Kidney capillary endothelial cell (primary cell): ENCODE measurements at places on chromosomes 16 and 17.

GRCh38 chr16:84198401-84198800 is 7.4 kb downstream of the ADAD2 start:
- no peak for DNase-seq

- DNase-seq = no peak
Measured at GRCh38 chr16:11181899-11182279, 74.1 kb downstream of the SOCS1 start.

DNA sequence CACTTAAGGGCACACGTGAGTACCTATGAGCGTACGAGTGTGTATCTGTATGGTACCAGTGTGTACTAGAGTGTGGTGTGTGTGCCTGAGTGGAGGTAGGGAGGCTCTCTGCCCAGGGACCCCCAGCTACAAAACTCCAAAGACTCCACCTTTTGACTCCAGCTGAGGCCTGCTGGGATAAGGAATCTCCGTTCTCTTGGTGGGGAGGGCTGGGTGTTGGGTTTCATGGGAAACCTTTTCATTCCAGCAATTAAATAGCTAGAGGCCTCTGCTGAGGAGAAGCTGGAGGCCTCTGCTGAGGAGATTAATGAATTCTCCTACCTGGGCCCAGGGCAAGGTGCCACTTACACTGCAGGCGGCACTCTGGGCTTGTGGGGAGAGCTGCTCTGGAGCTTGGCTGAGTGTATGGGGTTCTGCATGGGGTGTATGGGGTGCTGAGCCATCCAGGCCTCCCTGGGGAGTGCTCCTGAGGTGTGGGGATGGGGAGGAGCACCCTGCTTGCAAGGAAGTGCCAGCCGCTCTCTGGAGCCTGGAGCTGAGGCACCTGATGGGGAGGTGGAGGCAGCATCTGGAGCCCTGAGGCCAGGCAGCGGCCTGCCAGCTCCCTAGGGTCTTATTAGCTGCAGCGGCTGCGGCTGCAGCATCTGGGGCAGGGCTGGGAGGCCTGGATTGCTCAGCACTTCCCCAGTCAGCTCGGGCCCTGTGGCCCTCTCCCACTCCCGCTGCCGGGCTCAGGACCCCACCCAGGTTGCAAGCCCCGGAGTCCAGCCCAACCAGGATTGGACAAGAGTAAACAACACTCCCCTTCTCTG is 4.6 kb downstream of the ANKRD13B start:
- DNase-seq = no peak

DNA sequence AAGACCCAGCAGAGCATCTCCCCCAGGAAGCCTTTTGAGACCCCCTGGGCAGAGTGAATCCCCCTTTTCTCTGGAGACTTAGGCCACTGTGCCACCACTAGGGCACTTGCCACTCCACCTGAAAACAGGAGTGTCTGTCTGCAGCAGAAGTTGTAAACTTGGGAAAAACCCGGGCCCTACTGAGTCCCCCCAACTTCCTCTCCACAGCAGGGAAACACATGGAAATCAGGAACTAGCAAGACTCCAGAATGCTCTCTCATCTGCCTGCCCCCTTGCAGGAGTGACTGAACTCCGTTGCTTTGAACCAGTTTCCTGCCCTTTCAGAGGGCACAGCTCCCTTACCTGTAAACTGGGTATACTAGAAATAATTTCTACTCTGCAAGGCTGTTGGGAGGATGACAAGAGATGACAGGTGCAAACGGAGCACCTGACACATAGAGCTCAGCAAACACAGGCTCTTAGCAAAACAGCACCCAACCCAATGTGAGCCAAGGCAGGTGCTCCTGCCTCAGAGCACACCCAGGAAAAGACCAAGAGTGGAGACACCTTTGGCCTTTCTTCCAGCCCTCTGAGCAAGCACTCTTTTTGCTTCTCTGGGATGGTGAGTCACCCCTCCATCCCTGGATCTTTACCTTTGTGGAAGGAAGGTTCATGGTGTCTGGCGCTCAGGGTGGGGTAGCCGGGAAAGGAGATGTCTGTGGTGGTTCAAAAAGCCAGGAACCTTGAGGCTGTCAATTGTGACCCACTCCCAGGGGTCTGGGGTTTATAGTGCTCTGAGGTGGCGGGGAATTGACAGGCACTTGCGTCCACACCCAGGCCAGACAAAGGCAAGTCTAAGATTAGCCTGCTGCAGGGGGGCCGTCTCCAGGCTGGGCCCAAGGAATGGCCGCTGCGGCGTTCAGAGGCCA is at the start of gene HCRT:
HCRT (minus strand) TSS at position 740 of the 908 bp plus-strand sequence; CDS start at position 653, 87 bp downstream.
- no peak for DNase-seq

DNA sequence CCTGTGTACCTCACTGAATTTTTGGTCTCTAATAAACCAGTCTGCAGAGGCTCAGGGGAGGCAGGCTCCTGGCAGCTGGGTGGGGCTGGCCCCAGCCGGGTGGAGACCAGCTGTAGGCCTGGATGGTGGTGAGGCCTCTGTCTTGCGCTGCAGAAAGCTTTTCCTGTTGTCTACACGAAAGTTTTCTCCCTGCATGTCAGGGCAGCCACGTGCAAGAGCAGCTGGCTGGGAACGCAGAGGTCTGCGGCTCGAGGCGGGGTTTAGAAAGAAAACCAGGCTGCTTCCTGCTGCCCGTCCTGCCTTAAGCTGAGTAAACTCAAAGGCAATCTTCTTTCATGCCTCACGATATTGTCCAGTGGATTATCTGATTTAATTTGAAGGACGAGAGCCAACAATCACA is 2.4 kb downstream of the SERPINF1 start:
- DNase-seq = peak; percentile 6

GRCh38 chr16:6020162-6020985 is 922.8 kb upstream of the EEF2KMT start:
- no peak for DNase-seq

- no peak for DNase-seq
Measured at GRCh38 chr17:30580916-30581315, 103.7 kb downstream of the GOSR1 start.

GRCh38 chr17:17352836-17353624 is 49.9 kb downstream of the NT5M start:
- DNase-seq = no peak

DNA sequence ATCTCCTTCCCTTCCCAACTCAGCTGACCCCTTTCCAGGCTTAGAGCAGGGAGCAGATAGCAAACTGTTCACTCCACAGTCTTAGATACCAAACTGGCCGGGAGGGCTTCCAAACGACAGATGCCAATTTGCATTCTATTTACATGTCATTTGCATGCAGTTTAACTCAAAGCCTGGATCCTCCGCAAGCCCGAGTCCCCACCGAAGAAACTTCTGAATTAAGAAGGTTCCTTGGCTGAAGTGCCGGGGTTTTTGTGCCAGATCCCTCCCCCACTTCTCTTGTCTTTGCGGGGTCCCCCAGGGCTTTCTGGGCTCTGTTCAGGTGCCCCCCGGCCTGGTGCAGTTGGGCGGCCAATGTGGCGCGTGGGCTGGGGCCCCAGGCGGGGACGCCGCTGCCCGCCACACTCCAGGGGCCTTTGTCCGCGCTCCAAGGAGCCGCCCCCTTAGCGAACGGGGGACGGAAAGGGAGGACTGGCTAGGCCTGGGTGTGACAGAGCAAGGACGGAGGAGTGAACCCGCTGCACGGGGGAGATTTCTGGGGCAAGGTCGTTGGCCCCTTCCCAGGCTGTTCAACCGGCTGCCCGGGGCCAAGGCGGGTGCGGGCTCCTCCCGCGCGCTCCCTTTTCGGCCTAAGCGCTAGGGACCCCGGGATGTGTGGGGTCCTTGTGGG is 1.2 kb downstream of the GPRC5B start:
- DNase-seq = no peak

DNA sequence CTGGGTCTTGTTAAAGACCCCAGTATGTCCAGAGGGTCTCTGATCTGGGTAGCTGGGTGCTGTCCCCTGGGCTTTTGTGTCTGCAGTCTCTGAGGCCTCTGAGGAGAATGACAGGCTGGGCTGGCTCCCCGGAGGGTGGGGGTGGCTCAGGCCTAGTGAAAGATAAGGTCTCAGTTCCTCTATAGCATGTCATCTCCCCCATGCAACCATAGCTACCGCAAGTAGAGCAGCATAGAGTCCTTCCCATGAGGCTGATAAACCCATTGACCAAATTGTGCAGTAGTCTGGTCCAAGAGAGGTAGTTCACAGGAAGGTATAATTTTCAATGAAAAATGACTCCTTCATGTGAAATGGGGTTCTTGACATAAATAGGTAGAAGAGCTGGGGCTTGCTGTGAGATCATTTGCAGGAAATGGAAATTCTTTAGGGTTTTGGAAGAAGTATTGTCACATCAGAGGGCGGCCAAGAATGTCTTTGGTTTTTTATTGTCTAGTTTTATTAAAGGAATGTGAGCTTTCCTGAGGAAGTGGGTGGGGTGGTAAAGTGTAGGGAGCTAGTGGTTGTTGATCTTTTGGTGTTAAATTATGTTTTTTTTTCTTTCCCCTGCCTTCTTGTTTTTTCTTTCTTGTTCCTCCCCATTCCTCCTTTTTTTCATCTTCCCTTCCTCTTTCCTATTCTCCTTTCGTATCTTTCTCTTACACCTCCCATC is 21.0 kb downstream of the SLC7A6OS start:
- peak; percentile 63 for DNase-seq

- no peak for DNase-seq
Measured at GRCh38 chr17:9162275-9162985, 141.1 kb downstream of the NTN1 start.

DNA sequence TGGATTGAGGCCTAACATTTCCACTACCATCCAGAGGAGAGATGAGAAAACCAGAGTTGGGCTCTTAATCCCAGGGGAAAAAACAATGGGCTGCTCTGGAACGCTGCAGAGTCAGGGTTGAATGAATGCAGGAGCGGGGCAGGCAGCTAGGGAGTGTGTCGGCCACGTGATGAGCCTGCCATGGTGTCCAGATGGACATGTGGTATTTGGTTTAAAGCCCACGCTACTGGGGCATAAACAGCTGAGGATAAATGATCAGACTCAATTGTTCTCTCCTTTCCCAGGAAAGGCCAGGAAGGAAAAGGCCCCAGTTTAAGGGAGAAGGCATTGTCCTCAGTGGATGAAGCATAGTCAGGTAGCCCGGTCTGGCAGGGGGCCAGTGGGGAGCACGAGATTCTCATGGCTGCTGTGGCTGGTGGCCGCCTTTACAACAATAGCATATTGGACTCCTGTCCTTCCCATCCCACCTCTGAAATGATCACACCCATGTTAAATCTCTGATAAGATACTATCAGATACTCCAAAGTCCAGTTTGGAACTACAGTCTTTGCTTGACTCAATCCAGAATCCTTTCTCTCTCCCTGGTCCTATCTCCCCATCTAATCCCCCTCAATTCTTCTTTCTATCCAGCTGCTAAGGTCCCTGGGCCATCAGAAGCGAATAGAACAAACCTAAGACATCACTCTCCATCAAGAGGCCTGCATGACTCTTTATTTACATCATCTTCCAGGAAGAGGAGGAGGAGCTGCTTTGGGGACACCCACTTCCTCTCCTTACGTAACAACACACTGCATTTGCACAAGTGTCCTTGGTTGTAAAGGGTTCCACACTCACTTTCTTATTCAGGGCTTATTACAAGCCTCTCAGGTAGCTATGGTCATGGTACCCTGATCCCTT is 20.4 kb downstream of the CA4 start:
- peak; percentile 71 for DNase-seq

DNA sequence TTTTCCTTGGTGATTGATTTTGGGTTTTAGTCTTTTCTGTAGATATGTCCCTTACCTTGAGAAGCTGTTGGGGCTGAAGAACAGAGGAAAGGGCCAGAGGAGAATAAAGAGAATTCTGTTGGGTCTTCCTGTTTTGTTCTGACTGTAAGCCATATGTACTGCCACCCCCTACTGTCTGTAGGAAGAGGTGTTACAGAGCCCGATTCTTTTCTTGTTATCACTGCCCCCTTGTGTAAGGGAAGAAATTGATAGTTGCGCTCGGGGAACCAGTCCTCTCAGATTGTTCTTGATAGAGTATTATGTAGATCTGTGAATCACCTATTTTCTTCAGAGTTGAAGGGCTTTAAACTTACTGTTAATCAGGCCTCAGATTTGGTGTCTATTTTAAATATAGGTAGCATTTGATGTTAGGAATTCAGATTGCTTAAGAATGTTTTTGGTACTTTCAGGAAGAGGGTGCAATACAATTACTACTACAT is 2.4 kb downstream of the TANC2 start:
- peak; percentile 87 for DNase-seq

DNA sequence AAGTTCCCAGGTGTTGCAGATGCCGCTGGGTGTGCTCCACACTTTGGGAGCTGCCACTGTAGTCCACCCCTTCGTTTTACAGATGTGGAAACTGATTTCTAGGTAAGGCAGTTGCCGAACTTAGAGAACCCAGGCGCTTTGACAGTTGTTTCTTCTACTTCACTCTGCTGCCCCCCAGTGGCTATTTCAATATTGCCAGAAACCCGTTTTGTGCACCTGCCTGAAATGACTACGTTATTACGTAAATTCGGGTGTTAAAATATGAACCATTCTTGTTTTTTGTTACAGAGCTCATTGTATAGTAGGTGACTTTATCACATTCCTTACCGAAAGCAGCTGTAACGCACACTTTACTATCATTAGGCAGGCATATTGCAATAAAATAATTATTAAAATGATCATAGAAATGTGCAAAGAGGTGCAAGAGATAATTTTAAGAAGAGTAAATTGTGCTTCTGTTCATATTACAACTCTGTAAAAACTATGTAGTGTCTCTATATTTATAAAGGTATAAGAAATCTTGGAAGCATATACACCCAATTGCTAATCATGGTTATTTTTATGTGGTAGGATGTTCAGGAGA is 44.9 kb downstream of the OTOA start:
- DNase-seq = peak; percentile 66

DNA sequence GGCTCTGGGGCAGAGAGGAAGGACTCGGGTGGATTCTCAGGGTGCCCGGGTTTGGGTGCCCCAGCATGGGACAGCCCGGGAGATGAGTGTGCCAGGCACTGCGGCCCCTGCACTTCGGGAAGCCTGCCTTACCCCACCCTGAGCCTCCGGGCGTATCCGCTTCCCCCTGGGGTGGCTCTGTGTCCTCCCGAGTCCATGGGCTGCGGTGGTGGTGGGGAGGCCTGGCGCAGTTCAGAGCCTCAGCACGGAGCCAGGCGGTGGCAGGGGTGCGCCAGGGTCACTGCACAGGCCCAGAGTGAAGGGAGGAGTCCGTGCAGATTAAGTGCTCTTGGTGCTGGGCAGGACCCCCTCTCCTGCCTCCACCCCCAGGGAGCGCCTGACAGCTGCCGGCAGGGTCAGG is 20.7 kb downstream of the MYBBP1A start:
- no peak for DNase-seq

- peak; percentile 68 for DNase-seq
Measured at GRCh38 chr17:412211-413015, 59.8 kb upstream of the RPH3AL start.

GRCh38 chr17:51608251-51608933 is 348.0 kb downstream of the UTP18 start:
- no peak for DNase-seq

- DNase-seq = no peak
Measured at GRCh38 chr17:42537156-42537805, 1.2 kb downstream of the NAGLU start.
